Sigmoid colon (tissue), 7 donors: ENCODE measurements at places on chromosomes 7 and 10. TPM values are rescaled to one million over a fixed set of nuclear protein-coding genes. Genes with fewer than 3 reads are reported as not detected.

DNA sequence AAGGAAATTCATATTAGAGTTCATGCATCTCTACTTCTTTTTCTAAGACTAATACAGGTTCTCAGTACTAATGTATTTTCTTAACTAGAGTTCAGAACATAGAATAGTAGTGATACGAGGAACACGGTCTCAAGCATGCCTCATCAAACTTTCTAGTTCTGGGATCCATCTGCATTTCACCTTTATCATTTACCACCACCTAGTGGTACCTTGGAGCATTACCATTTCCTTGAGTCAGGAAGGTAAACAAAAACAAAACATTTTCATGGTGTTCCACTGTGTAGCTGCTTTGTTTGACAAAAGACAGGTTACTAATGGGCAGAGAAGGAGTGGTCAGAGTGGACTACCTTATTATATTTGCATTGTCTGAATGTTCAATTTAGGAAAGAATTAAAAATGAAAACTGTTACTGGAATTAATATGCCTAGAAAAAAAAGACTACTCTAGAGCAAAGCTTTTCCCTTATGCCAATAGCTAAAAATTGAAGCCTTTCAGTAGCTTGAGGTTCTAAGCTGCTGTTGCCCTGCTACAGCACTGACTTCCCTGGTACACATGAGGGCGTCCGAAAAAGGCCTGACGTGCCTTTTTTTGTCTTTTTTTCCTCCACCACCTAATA, 44.5 kb downstream of the STARD3NL start:
- DNase-seq: no peak

DNA sequence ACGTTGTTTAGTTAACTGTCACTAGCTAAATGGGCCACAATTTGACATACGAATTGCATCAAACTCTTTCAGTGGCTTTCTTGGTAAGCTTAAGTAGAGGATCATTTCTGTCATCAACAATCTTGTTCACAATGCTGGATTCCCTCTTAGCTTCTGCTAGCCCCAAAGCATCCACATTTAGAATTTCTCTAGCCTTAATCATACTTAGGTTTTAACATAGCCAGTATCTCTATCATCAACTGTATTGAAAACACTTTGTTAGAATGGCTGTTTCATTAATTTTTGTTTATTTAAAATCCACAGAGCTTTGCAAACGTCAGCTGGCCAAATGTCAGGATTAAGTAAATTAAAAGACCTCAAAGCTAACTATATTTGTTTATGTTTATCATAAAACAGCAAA, 41.1 kb downstream of the ABRAXAS2 start:
- no peak for DNase-seq

- DNase-seq: no peak
These were observed 90.4 kb upstream of the FAM171A1 start for GRCh38 chr10:15461353-15462108.

DNA sequence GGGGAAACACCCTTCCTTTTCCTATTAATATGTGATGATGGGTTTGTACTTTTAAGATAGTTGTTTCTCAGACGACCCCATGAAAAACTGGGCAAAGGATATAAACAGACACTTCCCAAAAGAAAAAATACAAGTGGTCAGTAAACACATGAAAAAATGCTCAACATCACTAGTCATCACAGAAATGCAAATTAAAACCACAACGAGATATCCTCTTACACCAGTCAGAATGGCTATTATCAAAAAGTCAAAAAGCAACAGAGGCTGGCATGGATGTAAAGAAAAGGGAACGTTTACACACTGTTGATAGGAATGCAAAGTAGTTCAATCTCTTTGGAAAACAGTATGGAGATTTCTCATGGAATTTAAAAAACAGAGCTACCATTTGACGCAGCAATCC, 111.4 kb upstream of the ZEB1 start:
- DNase-seq: no peak

DNA sequence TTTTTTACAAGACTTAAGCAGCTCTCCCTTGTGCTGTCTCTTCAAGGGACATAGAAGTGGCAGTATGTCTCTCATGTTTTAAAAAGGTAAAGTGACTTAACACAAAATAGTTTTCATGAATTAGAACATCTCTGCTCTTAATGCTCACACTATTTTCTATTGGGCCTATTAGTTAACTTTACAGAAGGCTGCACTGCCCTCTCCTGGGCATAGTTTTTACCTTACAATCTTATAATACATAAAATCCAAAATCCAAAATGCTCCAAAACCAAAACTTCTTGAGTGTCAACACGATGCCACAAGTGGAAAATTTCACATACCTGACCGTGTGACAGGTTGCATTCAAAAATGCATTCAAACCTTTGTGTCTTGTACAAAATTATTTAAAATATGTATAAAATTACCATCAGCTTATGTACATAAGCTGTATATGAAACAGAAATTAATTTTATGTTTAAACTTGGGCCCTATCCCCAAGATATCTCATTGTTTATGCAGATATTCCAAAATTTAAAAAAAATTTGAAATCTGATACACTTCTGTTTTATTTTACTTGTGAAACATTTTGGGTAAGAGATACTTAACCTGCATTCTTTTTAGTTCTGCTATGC, 25.8 kb downstream of the TES start:
- DNase-seq: no peak

- no peak for DNase-seq
These were observed 82.2 kb downstream of the MDFIC start for GRCh38 chr7:115004121-115004520.

DNA sequence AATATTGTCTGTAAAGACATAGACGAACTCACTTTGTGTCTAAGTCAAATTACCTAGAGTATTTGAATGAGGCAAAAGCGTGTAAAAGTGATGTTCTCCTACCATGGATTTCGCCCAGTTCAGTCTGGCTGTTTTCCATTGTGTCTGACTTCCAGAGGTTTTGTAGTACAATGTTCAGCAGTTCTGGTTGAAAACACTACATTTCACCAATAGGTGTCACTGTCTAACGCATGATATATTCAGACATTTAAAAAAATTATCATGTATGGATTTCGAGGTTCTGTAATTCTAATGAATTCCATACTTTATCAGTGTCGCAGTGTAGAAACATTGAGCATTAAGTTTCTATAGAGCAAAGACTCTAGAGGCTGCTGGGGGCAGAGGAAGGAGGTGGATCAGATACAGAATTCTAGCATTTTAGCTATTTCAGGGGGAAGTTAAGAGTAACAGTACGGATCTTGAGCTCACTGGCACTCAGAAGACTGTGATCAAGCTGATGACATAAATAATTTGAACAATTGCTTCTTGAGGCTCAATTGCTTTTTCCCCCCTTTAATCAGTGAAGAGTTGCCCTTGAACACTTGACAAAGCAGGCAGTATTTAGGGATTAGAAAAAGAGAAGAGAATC, 196.9 kb upstream of the RHOBTB1 start:
- DNase-seq: peak; percentile 67

GRCh38 chr10:79381804-79382221, 34.5 kb downstream of the PPIF start:
- peak; percentile 97 for DNase-seq

- no peak for DNase-seq
These were observed 745 bp upstream of the ORAI2 start for GRCh38 chr7:102432442-102433218.

DNA sequence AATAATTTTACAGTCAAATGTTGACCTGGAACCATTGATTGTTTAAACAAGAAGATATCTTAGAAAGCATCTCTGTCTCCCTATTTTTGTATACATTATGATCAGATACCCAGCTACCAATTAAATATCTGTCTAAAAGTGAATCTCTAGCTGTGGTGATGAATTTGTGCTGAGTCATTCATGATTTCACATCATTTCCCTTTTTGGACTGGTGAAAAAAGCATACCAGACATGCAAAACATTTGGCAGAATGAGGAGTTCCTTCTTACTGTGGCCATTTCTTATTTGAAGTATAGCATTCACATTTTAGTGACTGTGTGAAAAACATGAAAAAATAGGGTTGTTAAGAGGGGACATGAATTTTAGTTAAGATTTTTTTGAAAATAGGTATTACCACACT, 98.0 kb upstream of the GATA3 start:
- DNase-seq: no peak

GRCh38 chr7:115037128-115037802, 115.4 kb downstream of the MDFIC start:
- DNase-seq: no peak

GRCh38 chr7:37765872-37766525, 82.4 kb upstream of the NME8 start:
- no peak for DNase-seq

DNA sequence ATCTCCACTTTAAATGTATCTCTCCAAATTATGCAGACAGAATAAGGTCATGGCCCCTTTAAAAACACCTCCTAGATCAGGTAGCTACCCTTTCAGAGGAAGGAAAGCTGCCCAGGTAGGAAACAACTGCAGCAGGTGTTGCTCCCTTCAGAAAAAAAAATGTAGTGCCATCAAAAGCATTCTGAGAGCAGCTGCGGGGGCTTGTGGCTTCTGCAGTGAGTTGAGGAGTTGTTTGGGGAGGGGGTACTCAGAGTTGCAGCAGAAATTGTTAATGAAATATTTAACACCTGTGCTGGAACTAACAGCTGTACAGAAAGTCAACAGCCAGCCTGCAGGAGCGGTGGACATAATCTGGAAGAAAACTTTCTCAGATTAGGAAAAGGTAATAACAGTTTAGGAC, 24.0 kb downstream of the CDHR3 start:
- DNase-seq: no peak

DNA sequence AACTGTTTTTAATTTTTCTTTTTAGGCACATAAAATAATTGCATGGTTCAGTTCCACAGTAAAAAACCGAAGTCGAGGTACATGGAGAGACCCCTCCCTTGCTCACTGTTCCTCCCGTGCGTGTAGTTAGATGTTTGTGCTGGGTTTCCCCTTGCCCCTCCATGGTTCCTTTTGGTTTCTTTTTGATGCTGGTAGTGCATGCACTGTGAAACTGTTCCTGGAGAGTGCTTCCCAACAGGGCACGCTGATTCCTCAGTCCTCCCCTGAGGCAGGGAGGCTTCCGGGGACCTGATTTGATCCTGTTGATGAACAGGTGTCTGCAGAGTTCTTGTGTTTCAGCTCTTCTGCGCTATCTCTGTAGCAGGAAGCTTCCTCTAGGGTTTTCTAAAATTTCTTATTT, 69.5 kb downstream of the ADCY1 start:
- no peak for DNase-seq

DNA sequence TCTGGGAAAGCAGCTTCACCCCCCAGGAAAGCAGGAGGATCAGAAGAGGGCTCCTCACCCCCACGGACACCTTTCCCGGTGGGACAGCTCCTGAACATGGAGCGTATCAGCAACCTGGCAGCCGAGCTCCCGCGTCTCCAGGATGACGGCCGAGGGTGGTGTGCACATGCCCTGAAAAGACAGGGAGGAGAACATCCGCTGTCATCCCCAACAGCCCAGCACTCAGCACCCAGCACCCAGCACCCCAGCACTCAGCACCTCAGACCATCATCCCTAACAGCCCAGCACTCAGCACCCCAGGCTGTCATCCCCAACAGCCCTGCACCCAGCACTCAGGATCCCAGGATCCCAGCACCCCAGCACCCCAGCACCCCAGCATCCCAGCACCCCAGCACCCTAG, 3.9 kb upstream of the CFAP46 start:
- DNase-seq: no peak

DNA sequence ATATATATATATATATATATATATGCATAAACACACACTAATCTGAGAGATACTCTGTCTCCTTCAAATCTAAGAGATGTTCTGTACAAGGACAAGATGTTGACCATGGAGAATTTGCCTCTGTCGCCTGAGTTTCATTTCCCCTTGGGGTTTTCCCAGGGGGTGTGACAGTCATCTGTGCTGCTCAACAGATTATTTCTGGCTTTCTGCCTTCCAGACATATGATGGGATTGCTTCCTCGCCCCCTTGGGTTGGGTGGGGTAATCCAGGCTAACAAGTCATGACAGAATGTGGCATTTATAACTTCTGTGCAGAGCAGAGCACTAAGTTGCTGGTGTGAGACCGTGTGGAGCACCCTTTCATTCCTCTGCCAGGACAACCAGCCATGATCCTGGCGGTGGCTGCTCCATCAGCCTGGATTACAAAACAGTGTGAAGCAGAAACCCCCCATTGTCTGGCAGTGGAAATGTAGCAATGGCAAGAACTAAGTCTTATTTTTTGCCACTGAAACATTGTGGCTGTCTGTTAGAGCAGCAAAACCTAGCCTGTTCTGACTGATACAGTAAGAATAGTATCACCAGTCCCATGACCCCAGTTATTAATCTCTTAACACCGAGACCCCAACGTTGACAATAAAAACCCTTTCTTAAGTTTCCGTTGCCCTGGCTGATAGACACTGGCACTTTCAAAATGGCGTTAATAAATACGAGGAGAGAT, 13.7 kb upstream of the USP6NL start:
- no peak for DNase-seq

DNA sequence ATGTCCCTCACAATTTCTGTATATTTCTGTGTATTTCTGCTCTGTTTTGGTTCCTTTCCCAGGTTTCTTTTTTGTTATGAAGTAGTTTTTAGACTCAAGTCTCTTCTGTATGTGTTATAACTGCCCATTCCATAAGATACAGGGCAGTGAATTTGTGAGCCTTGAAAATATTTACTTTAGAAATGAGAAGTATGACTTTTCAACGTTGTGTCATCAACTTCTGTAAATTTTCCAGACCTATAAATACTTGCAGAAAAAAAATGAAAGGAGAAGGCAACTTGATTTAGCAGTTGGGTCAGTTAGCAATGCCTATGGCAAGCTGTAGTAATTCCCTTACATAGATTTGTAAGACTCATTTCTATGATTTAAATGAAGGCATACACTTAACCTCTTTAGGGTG, 11.5 kb downstream of the EGFR start:
- no peak for DNase-seq

DNA sequence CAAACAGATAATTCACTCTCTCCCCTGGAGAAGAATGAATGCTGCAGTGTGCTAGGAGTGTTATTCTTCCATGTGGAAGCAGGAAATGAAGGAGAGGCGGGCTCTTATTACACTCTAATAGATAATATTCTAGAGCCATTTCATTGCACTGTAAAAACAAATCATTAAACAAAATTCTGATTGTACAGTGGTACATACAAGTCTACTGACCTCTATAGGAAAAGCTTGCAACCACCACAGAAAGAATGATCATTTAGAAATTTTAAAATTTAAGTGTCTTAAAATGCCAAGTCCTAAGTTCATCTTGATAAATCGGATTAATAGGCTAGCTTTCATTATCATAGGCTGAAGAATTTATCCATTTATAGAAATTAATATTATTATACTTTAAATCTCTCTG, 960.3 kb upstream of the LRRN3 start:
- DNase-seq: no peak

The PILRA gene
- total RNA-seq: 10.0 TPM

The SCART1 gene
- 2.9 TPM for total RNA-seq

The ITGA8 gene
- total RNA-seq: 0.66 TPM

The KRIT1 gene
- 69.2 TPM for total RNA-seq

The CAMK2B gene
- total RNA-seq: 3.2 TPM

The JAKMIP3 gene
- 0.49 TPM for total RNA-seq

The PON1 gene
- total RNA-seq: not detected

The INHBA gene
- 1.5 TPM for total RNA-seq

The ANKRD61 gene
- total RNA-seq: not detected

The SLC26A3 gene
- total RNA-seq: 6.4 TPM

The OLAH gene
- total RNA-seq: 0.49 TPM
